CD8-positive, alpha-beta memory T cell (primary cell): ENCODE measurements at places on chromosomes 4 and X. TPM values are rescaled to one million over a fixed set of nuclear protein-coding genes. Genes with fewer than 3 reads are reported as not detected.
A peak's percentile ranks its signal among the peaks of the same experiment; 100 is the strongest.

DNA sequence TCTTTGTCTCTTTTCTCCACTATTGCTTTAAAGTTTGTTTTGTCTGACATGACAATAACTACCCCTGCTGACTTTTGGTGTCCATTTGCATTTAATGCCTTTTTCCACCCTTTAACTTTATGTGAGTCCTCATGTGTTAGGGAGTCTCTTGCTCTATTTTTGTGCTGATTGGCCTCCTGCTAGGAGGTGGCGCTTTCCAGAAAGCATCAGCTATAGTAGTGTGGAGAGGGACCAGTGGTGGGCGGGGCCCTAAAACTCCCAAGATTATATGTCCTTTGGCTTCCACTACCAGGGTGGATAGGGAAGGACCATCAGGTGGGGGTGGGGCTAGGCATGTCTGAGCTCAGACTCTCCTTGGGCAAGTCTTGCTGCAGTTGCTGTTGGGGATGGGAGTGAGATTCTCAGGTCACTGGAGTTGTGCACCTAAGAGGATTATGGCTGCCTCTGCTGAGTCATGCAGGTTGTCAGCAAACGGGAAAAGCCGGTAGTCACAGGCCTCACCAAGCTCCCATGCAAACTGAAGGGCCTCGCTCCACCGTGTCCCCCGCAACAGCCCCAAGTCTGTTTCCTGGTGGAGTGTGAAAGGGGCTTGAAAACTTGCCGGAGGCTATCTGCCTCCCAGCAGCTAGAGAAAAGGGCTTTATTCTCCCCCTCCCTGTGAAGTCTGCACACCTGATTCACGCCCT is 156.3 kb downstream of the CPEB2 start:
- no peaks in the 10 kb centered on the region for H3K36me3 ChIP-seq
- H3K4me3 ChIP-seq: no peak overlapping the region
- H3K27me3 ChIP-seq: no peaks in the 10 kb centered on the region
- no peak overlapping the region for H3K27ac ChIP-seq
- H3K4me1 ChIP-seq: no peaks in the 10 kb centered on the region
- no peak for DNase-seq

DNA sequence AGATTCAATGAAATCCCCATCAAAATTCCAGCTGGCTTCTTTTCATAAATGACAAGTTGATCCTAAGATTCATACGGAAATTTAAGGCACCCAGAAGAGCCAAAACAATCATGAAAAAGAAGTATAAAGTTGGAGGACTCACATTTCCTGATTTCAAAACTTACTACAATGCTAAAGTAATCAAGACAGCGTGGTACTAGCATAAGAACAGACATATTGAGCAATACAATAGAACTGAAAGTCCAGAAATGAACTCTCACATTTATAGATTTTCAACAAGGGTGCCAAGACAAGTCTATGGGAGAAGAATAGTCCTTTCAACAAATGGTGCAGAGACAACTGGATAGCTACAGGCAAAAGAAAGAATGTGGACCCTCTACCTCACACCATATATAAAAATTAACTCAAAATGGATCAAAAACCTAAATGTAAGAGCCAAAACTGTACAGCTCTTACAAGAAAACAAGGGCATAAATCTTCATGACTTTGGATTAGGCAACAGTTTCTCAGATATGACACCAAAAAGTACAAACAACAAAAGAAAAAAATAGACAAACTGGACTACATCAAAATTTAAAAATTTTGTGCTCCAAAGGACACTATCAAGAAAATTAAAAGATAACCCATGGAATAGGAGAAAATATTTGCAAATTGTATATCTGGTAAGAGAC is 28.5 kb downstream of the SASH3 start:
- no peaks in the 10 kb centered on the region for H3K4me1 ChIP-seq
- no peak overlapping the region for H3K27ac ChIP-seq
- no peak overlapping the region for H3K4me3 ChIP-seq
- no peaks in the 10 kb centered on the region for H3K27me3 ChIP-seq
- no peak for DNase-seq

- no peaks in the 10 kb centered on the region for H3K4me1 ChIP-seq
- no peak overlapping the region for H3K27ac ChIP-seq
- no peaks in the 10 kb centered on the region for H3K27me3 ChIP-seq
- no peaks in the 10 kb centered on the region for H3K36me3 ChIP-seq
- no peak for DNase-seq
Observed at GRCh38 chr4:7154351-7154981, 37.9 kb upstream of the SORCS2 start.

DNA sequence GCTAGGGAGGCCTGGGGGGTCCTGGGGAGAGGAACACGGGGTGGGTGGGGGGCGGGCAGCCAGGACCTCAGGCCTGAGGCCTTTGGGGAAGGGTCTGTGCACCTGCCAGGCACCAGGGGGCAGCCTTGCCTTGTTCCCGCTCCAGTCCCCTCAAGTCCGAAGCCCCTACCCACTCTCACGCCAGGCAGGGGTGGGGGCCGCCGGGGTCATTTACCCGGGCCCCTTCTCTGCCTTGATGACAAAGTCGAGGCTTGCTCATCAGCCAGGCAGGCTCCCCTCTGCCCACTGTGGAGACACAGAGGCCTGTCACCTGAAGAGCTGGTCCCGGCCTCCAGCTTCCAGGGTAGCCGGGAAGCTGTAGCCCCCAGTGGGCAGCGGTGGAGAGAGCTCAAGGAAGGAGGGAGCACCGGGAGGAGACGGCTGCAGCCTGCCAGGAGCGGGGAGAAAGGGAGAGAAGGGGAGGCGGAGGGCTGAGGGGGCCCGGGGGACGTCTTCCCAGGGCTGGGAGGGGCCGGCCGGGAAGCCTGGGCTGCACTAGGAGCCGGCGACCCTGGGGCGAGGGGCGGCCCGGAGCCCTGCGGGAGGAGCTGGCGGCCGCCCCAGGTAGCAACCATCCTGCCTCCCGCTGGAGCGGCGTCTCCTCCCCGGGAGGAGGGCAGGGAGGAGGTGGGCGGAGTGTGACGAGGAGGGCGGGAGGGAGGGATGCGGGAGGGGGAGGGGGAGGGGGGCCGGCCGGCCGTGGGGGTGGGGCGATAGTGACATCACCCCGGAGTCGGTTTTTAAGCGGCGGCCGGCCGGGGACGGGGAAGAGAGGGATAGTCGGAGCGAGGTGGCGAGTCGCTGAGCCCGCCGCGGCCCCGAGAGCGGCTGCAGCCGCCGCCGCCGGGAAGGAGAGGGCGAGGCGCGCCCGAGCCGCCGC is at the start of gene SLC6A8:
SLC6A8 (plus strand) TSS at position 806 of the 919 bp plus-strand sequence. CDS start 649 bp downstream, outside the sequence.
- H3K4me3 ChIP-seq: no peak within 1 kb of the TSS
- H3K36me3 ChIP-seq: no peaks in the 10 kb centered on the region
- no peaks in the 10 kb centered on the region for H3K4me1 ChIP-seq
- H3K27ac ChIP-seq: peak within 1 kb of the TSS; percentile 54
- peak; percentile 19 for DNase-seq

Gene DUX4
- polyA plus RNA-seq: not detected

Gene GLUD2
- polyA plus RNA-seq: 0.20 TPM

Gene HS6ST2
- polyA plus RNA-seq: not detected

Gene PNPLA4
- polyA plus RNA-seq: 14.0 TPM
